ENCODE measurements at places on chromosomes 13 and 19. TPM values are rescaled to one million over a fixed set of nuclear protein-coding genes. Genes with fewer than 3 reads are reported as not detected.

DNA sequence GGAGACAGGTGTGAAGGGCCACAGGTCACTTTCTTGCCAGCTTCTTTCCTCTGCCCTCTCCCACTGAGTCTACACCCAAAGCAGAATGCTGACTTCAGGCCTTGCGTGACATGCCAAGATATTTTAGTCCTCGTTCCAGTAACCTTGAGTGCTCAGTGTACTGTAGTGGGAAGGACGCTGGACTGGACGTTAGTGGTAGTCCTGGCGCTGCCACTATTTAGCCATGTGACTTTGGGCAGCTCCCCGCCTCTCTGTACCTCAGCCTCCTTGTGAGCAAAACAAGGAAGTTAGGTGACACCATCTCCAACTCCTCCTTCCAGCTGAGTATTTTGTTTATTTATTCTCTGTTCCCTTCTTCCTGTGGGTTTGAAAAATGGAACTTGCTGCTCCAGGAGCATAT lies 86.1 kb downstream of the FRY start:
- DNase-seq, result no peak
- H3K4me3 ChIP-seq, result no peak overlapping the region
- no peaks in the 10 kb centered on the region for H3K36me3 ChIP-seq
- peaks cover 8% of the 10 kb centered on the region for H3K4me1 ChIP-seq

GRCh38 chr19:4277191-4277696 lies 1.8 kb upstream of the SHD start:
- H3K36me3 ChIP-seq, result no peaks in the 10 kb centered on the region
- H3K27me3 ChIP-seq, result peaks cover 30% of the 10 kb centered on the region
- H3K4me3 ChIP-seq, result no peak overlapping the region
- no peaks in the 10 kb centered on the region for H3K4me1 ChIP-seq
- H3K27ac ChIP-seq, result no peak overlapping the region

The OR7A17 gene
- polyA plus RNA-seq, result not detected

The TDRD3 gene
- polyA plus RNA-seq, result 3.0 TPM

The CYP2S1 gene
- 0.98 TPM for polyA plus RNA-seq

The MEIOSIN gene
- not detected for polyA plus RNA-seq

GRCh38 chr19:48646722-48647216 lies 782 bp upstream of the CA11 start:
- H3K36me3 ChIP-seq, result no peaks in the 10 kb centered on the region
- no peak overlapping the region for H3K4me3 ChIP-seq
- H3K27me3 ChIP-seq, result peaks cover 2% of the 10 kb centered on the region
- DNase-seq, result no peak
- no peak overlapping the region for H3K27ac ChIP-seq

GRCh38 chr19:52142001-52142595 lies 2.4 kb upstream of the ZNF616 start:
- H3K4me3 ChIP-seq, result no peak overlapping the region
- H3K27ac ChIP-seq, result no peak overlapping the region
- no peaks in the 10 kb centered on the region for H3K36me3 ChIP-seq

The TEX26 gene
- not detected for polyA plus RNA-seq

GRCh38 chr13:36476661-36477060 lies 44.4 kb downstream of the CCNA1 start:
- no peaks in the 10 kb centered on the region for H3K4me1 ChIP-seq
- H3K27me3 ChIP-seq, result peaks cover 4% of the 10 kb centered on the region
- H3K27ac ChIP-seq, result no peak overlapping the region
- H3K36me3 ChIP-seq, result no peaks in the 10 kb centered on the region

The SIGLEC5 gene
- not detected for polyA plus RNA-seq

DNA sequence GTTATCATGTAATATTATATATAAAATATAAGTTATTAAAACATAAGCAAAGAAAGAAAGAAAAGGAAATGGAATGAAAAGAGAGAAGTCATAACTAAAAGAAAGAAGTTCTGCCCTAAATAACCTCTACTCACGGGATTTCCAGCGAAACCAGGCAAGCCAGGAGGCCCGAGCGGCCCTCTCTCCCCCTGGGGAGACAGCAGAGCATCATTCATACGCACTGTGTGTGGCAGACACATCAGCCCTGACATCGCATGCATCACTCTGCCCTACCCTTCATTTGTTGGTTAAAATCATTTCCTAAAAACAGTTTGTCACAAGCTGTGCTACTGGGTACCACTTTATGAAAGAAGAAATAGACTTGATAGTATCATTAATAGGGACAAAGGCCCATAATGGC lies 95.2 kb downstream of the COL4A1 start:
- H3K27ac ChIP-seq, result no peak overlapping the region
- peaks cover 17% of the 10 kb centered on the region for H3K36me3 ChIP-seq
- peaks cover 9% of the 10 kb centered on the region for H3K4me1 ChIP-seq
- no peaks in the 10 kb centered on the region for H3K27me3 ChIP-seq
- DNase-seq, result no peak

GRCh38 chr19:35545855-35546381 lies 492 bp downstream of the TMEM147 start:
- peak overlapping the region; percentile 79 for H3K27ac ChIP-seq
- H3K27me3 ChIP-seq, result no peaks in the 10 kb centered on the region
- peaks cover 16% of the 10 kb centered on the region for H3K4me1 ChIP-seq
- no peak for DNase-seq
- peak overlapping the region; percentile 88 for H3K4me3 ChIP-seq

DNA sequence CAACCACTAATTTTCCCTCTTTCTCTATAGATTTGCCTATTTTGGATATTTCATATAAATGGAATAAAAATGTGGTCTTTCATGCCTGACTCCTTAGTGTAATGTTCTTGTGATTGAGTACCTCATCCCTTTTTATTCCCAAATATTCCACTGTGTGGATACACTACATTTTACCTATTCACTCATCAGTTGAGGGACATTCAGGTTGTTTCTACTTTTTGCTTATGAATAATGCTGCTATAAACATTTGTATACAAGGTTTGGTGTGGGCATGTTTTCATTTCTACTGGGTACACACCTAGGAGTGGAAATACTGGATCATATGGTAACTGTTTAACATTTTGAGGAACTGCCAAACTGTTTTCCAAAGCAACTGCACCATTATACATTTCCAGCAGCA lies 5.1 kb upstream of the WBP4 start:
- peaks cover 14% of the 10 kb centered on the region for H3K4me1 ChIP-seq
- H3K36me3 ChIP-seq, result no peaks in the 10 kb centered on the region
- DNase-seq, result no peak
- no peaks in the 10 kb centered on the region for H3K27me3 ChIP-seq
- H3K4me3 ChIP-seq, result no peak overlapping the region
- no peak overlapping the region for H3K27ac ChIP-seq

GRCh38 chr19:1616396-1616795 lies 11.1 kb upstream of the UQCR11 start:
- no peak overlapping the region for H3K4me3 ChIP-seq
- no peaks in the 10 kb centered on the region for H3K27me3 ChIP-seq
- no peak for DNase-seq

- peaks cover 2% of the 10 kb centered on the region for H3K36me3 ChIP-seq
- no peak for DNase-seq
- no peak overlapping the region for H3K27ac ChIP-seq
These were observed 100.3 kb downstream of the ARHGEF7 start for GRCh38 chr13:111215081-111216047.

DNA sequence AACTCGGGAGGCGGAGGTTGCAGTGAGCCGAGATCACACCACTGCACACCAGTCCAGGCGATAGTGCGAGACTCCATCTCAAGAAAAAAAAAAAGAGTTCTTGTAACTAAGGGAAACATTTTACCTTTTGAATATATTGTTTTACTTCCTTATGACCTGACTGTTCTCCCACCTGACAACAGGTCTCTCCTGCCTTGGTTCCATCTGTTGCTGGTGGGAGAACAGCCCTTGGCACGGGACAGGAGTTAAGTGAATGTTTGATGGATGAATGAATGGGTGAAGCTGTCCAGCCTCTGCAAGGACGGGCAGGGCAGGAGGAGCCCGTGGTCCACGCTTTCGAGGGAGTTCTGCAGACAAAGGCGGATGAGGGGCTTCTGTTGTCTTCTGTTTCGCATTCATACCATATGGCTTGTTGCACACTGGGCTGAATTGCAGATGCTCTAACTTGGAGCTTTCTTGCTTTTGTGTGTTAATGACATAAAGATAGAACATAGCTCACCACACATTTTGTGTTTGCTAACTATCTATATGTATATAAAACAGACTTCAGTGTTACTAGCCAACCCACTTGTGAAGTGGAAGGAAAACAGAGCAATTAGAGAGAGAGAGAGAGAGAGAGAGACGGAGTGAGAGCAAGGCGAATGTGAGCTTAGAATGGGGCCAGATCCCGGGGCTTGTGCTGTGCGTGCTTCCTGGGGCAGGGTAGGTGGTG lies 16.2 kb upstream of the CCNE1 start:
- no peak for DNase-seq
- H3K4me3 ChIP-seq, result no peak overlapping the region
- no peaks in the 10 kb centered on the region for H3K4me1 ChIP-seq
- no peaks in the 10 kb centered on the region for H3K27me3 ChIP-seq
